ENCODE measurements at places on chromosomes 11 and 22. TPM values are rescaled to one million over a fixed set of nuclear protein-coding genes. Genes with fewer than 3 reads are reported as not detected.

Gene TPH1
- 0.50 TPM for total RNA-seq

Gene CUL5
- total RNA-seq: 37.2 TPM

Gene SLC39A13
- 17.3 TPM for total RNA-seq

Gene ACTN3
- total RNA-seq: 0.23 TPM

Gene CTSD
- 104 TPM for total RNA-seq

Gene CRYBB3
- 0.25 TPM for total RNA-seq

Gene P2RX6
- total RNA-seq: 0.40 TPM

Gene SLC25A18
- total RNA-seq: not detected

Gene AGBL2
- 3.4 TPM for total RNA-seq

Gene IGLL1
- total RNA-seq: not detected
